Right hindlimb (tissue), 1 donor: ENCODE measurements at places on chromosomes 3 and 15.

DNA sequence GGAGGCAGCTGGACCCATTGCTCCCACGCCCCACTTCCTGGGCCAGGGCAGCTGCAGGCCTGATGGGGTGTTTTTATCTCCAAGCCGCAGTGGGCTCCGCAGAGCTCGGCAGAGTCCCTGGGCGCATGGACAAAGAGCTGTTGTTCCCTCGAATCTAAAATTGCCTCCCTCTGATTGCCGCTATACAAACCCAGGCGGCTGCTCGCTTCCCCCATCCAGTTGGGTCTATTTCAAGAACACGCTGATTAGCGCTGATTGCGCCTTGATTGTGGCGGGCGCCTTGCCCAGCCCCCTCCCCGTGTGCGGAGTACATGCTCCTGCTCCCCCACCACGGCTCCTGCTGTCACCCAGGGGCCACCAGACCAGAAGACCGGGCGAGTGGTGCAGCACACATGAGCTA is 43.4 kb upstream of the SLC6A1 start:
- no peak for DNase-seq

DNA sequence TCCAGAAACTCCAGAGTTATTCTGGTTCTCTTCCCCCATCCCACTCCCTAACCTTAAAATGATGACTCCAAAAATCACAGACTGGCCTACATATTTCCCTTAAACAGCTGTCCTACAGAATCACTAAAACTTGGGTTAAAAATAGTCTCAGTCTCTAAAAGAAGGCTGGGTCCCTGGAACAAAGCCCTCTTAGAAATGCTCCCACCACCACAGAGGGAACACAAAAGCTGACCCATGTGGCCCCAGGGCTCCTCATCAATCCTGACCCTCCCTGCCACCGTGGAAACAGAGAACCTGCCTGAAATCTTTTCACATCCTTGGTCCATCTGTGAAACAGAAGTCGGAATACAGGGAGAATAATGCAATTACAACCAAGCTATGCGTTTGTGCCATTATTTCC is 55.7 kb upstream of the DCLK3 start:
- no peak for DNase-seq

GRCh38 chr3:151866711-151867410 is 6.6 kb upstream of the SUCNR1 start:
- peak; percentile 39 for DNase-seq

GRCh38 chr3:156383441-156384025 is 171.4 kb downstream of the SSR3 start:
- DNase-seq, result no peak
